CD4-positive, alpha-beta T cell treated with Interferon alpha-2 for 1 hour (primary cell): ENCODE measurements at places on chromosomes 7 and 10.

GRCh38 chr10:111209692-111210091, 132.9 kb downstream of the ADRA2A start:
- DNase-seq, result no peak

- no peak for DNase-seq
Measured at GRCh38 chr10:29535778-29536453, 98.9 kb downstream of the SVIL start.

GRCh38 chr10:15122477-15123030, 25.4 kb downstream of the RPP38 start:
- no peak for DNase-seq

DNA sequence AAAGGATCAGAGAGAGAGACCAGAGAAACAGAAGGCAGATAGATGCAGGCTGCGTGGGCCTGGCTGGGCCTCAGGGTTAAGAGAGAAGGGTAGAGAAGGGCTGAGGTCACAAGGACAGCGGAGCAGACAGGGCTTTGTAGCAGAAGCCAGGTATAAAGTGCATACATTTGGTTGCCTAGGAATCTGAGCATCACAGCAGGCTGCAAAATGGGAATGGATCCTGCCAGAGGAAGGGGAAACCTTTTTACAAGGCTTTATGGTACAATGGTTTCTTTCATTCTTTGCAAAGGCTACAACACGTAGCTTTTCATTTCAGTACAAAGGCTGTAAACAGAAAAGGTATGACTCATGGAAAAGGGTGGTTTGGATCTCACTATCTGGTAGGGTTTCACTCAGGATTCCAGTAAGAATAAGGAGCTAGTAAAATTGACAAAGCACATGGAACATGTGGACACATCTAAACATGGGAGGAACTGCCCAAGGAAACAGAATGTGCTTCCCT, 275.1 kb downstream of the DOCK4 start:
- no peak for DNase-seq

GRCh38 chr7:127390817-127391590, 1.5 kb downstream of the ZNF800 start:
- DNase-seq, result no peak

- DNase-seq, result no peak
Measured at GRCh38 chr10:18474118-18474455, 177.3 kb downstream of the NSUN6 start.

DNA sequence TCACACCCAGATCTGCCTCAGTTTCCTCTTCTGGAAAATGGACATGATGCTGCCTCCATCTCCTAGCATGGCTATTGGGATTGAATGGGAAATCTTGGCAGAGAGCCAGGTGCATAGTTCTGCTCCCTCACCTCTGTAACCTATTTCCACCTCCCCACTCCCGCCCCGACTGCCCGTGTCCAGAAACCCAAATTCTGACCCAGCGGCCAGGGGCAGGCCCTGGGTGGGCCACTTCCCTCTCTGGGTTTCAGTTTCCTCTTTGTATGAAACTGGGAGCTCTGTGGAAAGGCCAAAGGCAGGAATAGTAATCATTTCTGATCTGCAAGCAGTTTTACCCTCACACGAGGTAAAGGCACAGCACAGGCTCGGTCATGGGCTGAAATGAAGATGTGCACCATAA, 74.1 kb upstream of the DUSP5 start:
- DNase-seq, result no peak

- no peak for DNase-seq
Measured at GRCh38 chr7:124457841-124458240, 307.8 kb downstream of the GPR37 start.

DNA sequence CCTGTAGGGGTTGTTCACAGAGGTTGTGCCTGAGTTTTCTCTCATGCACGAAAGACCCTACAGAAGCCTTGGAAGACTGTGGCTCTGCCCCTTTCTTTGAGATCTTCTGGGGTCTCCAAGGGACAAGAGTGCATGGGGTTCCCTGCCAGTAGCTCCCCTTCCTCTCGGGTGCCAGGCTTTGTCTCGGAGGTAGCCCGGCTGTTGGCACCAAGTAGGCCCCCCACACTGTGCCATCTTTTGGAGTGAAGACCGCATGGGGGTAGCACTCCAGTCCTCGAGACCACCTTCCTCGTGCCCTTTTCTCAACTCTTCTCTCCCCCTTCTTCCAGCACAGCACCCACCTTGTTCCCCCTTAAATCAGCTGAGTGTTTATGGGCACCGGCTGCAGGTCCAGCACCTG, 41.6 kb downstream of the OAT start:
- DNase-seq, result no peak

DNA sequence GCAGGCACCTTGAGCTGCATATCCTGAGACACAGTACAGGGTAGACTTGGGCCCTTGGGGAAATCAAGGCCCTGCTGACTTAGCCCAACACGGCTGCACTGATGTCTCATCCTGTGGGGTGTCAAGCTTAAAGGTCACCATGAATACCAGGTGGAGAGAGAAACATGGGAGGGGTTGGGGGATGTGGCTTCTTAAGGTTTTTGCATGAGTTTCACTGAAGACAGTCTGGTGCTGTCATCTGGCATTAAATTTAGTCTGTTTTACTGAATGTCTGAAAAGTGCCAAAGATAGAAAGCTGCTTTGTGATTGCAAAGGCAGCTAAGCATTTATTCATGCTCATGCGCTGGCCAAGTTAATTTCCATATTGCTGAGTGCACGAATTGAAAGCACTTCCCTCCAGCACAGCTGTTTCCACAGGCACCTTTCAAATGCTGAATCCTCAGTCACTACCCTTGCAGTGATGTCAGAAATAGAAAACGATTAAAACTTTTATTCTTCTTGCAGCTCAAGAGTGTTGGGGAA, 102.1 kb downstream of the OSBPL3 start:
- no peak for DNase-seq

- no peak for DNase-seq
Measured at GRCh38 chr10:15290150-15290549, 80.9 kb downstream of the FAM171A1 start.

GRCh38 chr7:81574723-81575326, 195.0 kb downstream of the HGF start:
- DNase-seq, result no peak

DNA sequence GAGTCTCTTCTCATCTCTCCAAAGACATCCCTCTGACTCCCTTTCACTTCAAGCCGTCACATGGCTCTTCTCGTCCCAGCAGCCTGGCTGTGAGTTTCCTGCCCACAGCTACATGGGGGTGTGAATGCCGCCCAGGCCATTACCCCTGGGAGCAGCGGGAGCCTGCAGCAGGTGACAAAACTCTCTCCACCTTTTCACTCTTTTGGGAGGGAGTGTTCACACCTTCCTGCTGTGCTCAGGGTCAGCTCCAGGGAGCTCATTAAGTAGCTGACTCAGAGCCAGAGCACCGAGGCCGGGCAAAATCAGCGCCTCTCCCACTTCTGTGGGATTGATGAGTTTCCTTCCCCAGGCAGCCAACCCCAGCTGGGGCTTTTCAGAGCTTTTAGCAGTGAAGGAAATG, 271.3 kb downstream of the TYW1 start:
- no peak for DNase-seq

- no peak for DNase-seq
Measured at GRCh38 chr10:15558136-15558535, 161.6 kb downstream of the ITGA8 start.

DNA sequence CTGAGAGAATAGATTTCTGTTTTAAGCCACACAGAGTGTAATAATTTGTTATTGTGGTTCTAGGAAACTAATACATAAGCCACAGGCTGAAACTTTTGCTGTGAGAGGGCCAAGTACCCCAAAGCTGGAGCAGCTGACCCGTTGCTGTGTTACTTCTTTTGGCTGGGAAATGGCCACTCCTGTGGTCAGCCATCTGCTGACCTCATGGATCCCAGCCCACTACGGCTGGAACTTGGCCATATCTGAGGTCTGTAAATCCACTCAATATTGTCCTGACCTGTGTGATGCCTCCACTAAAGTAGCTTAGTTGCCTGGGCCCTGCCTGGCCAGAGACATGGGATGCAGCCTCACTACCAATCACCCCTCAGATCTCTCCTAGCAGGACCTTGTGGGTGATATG, 17.4 kb upstream of the LOXL4 start:
- no peak for DNase-seq

- no peak for DNase-seq
Measured at GRCh38 chr7:124310934-124311390, 278.1 kb upstream of the TMEM229A start.

DNA sequence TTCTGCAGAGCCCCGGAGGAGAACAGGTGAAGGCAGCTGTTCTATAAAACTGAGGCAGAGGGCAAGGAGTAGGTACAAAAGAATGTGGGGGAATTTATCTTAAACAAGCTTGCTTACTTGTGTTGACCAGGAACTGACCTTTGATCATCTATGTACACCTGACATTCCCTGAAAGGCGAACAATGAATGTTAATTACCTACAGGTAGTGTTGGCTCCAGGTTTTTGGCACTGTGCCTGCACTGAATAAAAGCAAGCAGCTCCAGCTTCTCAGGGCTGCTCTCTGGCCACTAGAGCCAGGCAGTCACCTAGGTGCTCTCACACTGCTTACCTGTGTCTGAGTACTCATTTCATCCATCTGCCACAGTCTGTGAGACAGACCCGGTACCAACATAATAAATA, 87.0 kb downstream of the RAPGEF5 start:
- DNase-seq, result no peak

GRCh38 chr10:62464308-62464707, 90.1 kb downstream of the ZNF365 start:
- DNase-seq, result no peak

DNA sequence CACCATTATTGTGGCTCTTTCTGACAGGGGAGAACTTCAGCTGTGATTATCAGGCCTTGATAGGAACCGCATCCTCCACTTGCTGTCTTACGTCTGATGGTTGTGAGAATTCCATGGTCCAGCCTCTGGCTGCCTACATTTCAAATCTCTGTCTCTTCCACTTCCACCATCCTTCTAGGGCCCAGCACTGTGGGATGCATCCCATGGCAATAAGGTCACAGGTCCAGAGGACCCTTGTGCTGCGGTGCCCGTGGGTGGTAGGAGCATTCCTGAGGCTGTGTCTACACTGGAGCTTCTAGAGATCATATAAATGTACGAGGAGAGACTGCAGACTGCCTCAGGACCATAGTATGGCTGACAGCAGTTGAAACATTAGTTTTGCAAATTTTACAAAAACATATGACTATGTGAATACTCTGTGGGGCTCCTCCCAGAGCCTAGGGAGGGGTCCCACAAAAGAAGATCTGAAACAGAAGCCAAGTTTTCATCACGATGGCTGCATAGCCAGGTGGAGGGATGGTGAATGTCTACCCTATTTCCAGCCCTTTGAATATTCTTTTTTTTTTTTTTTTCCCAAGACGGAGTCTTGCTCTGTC, 11.8 kb downstream of the CALML3 start:
- DNase-seq, result no peak

DNA sequence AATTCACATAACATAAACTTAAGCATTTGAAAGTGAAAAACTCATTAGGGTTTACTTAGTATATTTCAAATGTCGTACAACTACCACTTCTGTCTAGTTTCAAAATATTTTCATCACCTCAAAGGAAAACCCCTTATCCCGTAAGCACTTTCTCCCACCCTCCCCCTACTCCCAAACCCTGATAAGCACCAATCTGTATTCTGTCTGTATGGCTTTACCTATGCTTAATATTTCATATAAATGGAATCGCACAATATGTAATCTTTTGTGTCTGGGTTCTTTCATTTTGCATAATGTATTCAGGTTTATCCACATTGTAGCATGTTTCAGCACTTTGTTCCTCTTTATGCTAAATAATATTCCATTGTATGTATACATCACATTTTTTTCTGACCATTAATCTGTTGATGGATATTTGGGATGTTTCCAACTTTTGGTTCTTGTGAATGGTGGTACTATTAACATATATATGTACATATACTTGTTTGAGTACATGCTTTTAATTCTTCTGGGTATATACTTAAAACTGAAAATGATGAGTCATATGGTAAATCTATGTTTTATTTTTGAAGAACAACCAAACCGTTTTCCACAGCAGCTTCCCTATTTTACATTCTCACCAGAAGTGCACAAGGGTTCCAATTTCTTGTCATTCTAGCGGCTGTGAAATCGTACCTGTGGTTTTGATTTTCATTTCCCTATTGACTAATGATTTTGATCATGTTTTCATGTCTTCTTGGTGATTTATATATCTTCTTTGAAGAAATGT, 6.2 kb upstream of the STARD3NL start:
- DNase-seq, result no peak

DNA sequence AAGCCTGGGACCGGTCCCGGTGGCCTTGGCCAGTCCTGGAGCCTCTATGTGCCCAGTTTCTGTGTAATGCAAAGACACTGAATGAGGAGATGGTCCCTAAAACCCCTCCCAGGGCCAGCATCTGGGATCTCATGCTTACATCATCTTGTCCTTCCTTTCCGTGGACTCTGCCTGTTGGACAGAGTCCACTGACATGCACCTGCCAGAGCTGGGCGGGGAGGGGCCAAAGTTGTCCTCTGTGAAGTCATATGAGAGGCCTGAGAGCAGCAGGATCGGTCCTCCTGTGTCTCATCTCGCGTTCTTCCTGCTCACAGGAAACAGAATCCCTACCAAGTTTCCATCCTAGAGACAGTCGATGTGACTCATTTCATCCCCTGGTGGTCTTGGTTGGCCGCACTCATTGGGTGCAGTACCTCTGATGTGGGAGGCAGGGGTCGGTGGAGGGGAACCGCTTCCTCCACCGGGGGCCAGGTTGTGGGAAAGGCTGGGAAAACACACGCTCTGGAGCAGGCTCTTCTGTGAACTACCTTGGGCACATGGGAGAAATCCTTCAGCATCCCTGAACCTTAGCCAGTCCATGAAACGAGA, 389.6 kb upstream of the PODXL start:
- no peak for DNase-seq

DNA sequence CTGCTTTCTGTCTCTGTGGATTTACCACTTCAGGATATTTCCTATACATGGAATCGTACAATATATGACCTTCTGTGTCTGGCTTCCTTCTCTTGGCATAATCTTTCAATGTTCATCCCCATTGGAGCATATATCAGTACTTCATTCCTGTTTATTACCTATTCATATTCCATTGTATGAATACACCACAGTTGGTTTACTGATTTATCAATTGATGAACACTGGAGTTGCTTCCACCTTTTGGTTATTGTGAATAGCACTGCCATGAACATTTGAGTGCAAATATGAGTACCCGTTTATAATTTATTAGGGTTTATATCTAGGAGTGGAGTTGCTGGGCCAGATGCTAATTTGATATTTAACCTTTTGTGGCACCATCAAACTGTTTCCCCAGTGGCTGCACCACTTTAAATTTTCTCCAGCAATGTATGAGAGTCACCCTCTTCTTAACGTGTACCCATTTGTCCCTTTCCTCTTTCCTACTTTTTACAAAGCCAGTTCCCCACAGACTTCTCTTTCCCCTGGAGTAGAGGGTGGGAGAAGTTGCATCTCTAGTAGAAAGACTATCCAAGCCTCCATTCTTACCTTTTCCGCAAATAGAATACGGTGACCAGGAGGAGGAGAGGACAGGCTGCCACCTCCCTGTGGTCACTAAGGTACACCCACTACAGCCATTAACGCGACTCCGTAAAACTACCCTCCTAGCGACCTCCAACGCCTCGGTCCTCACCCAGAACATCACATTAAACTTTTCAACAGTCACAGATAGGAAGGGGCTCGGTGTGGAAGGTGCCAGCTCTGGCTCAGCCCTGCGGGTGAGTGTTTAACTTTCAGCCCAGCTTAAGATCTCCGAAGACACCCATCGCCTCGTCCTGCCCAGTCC, 25.6 kb downstream of the SCD start:
- DNase-seq, result no peak

GRCh38 chr7:159328096-159328495, 183.4 kb upstream of the VIPR2 start:
- no peak for DNase-seq

GRCh38 chr7:44172803-44173424, 16.3 kb downstream of the GCK start:
- no peak for DNase-seq
